Epithelial cell of esophagus (primary cell): ENCODE measurements at places on chromosomes 6 and 20.

DNA sequence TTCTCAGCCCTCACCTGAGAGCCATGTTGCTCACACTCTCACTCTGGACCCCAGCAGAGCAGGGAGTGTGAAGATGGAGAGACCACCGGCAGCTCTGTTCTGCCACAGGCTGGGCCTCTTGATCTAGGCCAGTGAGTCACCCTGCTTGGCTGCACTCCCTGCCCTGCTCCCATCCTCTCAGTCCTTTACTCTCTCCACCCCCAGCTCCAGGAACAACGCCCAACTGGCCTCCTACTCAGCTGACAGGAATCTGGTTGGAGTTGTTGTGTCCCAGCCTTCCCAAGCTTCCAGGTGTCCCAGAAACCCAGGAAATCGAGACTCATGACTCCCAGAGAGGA lies at the start of gene PSORS1C1:
TSS of gene PSORS1C1 (plus strand) at position 260 of the 338 bp plus-strand sequence. CDS start 14,833 bp downstream, outside the sequence.
- DNase-seq, result peak; percentile 98

- no peak for DNase-seq
Observed at GRCh38 chr20:49602345-49603208, 34.6 kb upstream of the PTGIS start.

- DNase-seq, result no peak
Observed at GRCh38 chr6:84182001-84182400, 45.4 kb downstream of the CEP162 start.

GRCh38 chr6:33880104-33880678 lies 76.4 kb upstream of the MLN start:
- DNase-seq, result no peak

- no peak for DNase-seq
Observed at GRCh38 chr20:10629946-10630650, 43.7 kb downstream of the JAG1 start.

DNA sequence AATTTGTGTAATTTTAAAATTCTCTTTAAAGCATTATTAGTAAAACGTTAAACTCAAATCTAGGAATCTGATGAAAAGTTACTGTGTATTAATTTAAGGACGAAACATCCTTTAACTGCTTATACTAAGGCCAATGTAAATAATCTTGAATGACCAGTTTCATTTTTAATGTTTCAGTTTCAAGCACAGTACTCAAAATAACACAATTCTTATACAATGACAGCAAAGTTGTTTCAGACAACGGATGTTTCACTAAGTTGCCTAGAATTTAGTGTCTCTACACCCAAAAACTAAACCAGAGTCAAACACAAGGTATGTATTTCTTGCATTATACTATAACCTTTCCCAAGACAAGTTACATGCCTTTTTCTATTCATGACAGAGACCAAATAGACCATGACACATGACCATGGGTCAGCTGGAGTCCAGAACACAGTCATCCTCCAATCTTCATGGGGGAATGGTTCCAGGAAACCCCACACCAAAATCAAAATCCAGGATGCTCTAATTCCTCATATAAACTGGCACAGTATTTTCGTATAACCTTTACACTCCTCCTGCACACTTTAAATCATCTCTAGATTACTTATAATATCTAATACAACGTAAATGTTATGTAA lies 7.7 kb downstream of the PHIP start:
- no peak for DNase-seq

DNA sequence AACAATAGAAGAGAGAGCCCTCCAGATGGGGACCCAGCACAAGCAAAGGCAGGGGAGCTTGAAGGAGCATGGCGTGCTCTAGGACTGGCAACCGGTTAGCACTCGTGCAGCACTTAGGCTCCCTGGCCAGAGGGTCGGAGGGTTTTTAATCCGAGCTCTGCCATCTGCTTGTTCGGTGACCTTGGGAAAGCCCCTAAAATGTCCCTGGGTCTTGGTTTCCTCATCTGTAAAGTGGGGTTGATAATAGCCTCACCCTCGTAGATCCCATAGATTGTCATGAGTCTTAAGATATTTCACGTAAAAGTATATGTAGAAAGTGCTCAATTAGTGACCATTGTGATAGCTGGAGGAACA lies 16.6 kb upstream of the HCK start:
- DNase-seq, result no peak

DNA sequence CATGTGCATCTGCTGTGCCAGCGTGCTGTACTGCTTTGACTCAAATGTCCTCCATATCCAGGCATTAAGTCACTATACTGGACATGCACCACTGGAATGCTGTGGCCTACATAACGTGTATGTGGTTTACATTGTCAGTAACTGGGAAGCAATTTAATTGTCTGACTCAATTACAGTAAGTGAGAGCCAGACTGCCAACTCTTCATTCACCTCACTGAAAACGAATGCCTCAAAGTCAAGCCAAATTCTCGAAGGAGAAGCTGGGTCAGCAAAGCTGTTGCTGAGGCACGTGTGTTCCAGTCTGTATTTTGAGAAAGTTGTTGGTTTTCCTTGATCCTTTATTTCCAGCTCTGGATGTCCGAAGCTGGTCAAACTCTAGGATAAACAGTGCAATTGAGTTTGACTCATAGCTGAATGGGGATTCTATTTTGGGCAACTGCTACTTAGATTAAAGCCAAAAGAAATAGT lies 534.3 kb downstream of the COL12A1 start:
- DNase-seq, result no peak
